ENCODE measurements at places on chromosomes 7 and 10. TPM values are rescaled to one million over a fixed set of nuclear protein-coding genes. Genes with fewer than 3 reads are reported as not detected.

The C10orf62 gene
- 0.19 TPM for polyA plus RNA-seq

The VPS37D gene
- 5.7 TPM for polyA plus RNA-seq

The FAM180A gene
- polyA plus RNA-seq: 0.08 TPM

The EN2 gene
- polyA plus RNA-seq: 0.02 TPM

The HERC4 gene
- 24.3 TPM for polyA plus RNA-seq

The PRKCQ gene
- 0.18 TPM for polyA plus RNA-seq

DNA sequence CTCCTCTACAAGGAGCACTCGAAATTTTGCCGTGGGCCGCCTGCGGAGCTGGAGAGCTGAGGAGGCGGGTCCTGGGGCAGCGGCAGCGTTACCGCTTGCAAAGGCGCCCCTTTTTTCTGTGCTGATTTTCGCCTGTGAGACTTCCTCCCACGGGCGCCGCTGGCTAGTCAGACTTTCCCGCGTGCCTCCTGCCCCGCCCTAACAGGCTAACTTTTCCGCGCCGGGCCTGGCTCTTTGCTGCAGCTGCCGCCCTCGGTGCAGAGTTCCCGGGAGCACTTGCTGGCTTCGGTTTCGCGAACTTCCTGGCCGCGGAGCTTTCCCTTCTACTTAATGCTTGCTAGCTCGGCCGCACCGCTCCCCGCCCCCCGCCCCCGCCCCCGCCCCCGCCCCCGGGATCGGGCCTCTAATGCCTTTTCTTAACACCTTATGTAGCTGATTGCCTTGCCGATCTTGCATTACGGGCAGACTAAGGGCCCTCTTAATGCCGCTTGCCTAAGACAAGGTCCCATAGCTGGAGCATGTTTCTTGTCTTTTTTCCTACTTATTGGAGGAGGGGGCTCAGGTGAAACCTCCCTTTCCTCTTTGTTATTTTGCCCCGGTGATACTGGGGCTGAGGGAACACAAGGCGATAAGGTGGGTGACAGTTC, 37.9 kb upstream of the RASGEF1A start:
- peak; percentile 62 for DNase-seq

- DNase-seq: peak; percentile 51
Measured at GRCh38 chr7:106978425-106979420, 65.8 kb upstream of the PRKAR2B start.

- no peak for DNase-seq
Measured at GRCh38 chr10:131698986-131699385, 201.8 kb upstream of the PPP2R2D start.

- DNase-seq: peak; percentile 80
Measured at GRCh38 chr7:26090927-26091519, 61.0 kb upstream of the NFE2L3 start.

Measured in SK-N-SH (cell line).